ENCODE measurements at places on chromosomes 2 and 18.

- DNase-seq: no peak
Measured at GRCh38 chr2:200786826-200787225, 24.9 kb upstream of the BZW1 start.

DNA sequence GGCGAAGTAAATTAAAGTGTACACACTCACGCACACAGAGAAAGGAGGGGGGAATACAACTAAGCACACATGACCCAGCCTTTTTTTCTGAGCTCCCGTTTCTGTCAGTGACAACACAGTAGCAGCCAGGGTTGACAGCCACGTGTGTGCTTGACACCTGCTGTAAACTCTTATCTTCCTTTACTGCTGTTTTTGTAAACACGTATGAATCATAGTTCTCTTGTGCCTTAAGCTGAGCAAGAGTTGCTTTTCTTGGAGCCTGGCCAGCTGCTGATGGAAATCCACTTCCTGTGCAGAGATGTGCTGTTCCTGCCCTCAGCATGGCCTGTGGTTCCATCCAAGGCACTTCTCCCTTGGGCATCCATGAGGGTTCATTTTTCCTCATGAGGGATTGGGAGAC is 561.9 kb downstream of the GALR1 start:
- DNase-seq: no peak

DNA sequence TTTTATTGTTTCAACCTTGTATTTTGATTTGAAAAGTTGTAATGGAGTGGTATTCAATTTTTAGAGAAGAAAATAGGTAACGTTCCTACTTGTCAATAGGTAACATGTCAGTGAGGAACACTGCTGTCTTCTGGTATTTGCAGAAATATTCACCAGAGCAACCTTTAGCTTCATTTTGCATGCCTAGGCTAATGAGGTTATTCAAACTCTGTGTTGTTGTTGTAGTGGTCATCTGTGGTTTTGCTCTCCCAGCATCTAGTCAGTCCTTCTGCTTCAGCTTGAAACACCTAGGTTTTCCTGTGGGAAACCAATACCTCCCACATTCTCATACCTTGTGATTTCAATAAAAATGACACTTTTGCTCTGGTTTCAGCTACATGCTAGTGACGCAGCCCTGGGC is 98.4 kb downstream of the LYPD6 start:
- no peak for DNase-seq

DNA sequence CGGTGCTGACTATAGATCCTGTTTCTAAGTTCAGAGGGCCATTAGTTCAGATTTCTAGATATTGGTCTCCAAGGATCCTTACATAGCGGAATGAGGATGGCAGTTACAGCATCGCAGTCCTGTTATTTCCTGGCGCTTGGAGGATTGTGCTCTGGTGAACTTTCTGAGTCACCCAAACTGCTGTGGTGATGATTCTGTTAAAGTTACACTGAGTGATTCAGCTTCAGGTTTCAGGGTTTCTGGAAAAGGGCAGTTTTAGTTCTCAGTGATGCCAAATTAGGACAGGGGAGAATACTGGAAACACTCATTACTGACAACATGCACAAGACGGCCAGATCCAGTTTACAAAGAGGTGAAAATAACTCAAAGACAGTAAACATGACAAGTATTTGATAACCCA is 52.1 kb upstream of the ANKRD62 start:
- DNase-seq: no peak

- DNase-seq: no peak
Measured at GRCh38 chr2:28428486-28428885, 35.8 kb downstream of the FOSL2 start.

- DNase-seq: no peak
Measured at GRCh38 chr18:74194691-74195090, 46.4 kb downstream of the TIMM21 start.

DNA sequence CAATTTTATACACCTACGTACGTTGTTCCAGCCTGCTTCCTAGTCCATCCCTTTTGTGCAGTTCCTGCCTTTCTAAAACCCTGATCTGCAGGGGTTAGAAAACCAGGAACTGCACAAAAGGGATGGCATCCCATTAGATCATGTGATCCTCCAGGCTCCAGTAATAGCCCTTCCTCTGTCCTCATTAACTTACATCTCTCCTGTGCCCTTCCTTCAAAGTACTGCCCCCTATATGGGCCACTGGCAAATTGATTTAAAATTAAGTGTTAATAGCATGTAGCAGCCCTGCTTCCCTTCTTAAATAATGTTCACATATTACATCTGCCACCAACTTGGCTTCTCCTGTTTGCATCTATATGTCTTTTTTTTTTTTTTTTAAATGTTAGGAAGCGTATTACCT is 61.3 kb upstream of the NXPH2 start:
- DNase-seq: no peak

- no peak for DNase-seq
Measured at GRCh38 chr2:26585966-26586365, 55.2 kb downstream of the CIB4 start.

DNA sequence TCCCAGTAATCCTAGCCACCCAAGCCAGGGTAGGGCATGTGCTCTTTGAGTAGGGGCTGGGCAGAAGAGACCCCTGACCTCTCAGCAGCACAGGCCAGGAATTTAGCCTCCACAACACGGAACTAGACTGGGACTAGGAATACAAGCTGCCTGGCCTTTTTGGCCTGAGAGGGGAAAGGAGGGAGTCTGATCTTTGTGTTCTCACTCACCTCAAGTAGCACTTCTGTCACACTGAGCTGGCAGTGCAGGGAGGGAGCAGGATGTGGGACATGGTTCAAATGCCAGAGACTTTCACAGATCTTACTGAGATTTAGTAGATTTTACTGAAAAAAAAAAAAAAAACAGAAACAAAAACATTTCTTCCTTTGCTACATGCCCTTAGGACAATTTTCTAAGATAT is 395.2 kb downstream of the CMPK2 start:
- DNase-seq: no peak

DNA sequence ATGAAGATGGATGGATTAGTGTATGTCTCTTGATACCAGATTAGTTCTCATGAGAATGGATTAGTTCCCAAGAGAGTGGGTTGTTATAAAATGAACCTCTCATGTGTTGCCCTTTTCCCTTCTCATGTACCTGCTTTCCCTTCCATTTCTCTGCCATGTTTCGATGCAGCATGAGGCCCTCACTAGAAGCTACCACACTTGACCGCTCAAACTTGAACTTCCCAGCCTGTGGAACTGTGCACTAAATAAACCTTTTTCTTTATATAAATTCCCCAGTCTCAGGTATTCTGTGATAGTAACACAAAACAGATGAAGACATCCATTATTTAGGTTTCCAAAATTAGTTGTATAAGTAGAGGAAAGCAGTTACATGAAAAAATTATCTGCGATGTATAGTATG is 73.5 kb downstream of the BABAM2 start:
- DNase-seq: no peak

DNA sequence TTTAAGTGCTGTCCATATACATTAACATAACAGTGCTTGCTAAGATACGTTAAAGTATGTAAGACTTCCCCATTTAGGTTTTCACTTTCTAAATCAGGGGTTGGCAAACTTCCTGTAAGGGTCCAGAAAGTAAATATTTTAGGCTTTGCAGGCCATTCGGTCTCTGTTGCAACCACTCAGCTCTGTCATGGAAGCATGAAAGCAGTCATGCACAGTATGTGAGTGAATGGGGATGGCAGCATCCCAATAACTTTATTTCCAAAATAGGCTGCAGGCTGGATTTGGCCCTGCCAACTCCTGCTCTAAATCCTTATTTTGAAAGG is 128.7 kb downstream of the PLA2R1 start:
- no peak for DNase-seq

GRCh38 chr18:61924550-61924949 is 31.7 kb upstream of the RNF152 start:
- no peak for DNase-seq

- no peak for DNase-seq
Measured at GRCh38 chr2:181904022-181904632, 12.6 kb downstream of the ITPRID2 start.

GRCh38 chr2:128217671-128218070 is 101.0 kb downstream of the HS6ST1 start:
- no peak for DNase-seq

DNA sequence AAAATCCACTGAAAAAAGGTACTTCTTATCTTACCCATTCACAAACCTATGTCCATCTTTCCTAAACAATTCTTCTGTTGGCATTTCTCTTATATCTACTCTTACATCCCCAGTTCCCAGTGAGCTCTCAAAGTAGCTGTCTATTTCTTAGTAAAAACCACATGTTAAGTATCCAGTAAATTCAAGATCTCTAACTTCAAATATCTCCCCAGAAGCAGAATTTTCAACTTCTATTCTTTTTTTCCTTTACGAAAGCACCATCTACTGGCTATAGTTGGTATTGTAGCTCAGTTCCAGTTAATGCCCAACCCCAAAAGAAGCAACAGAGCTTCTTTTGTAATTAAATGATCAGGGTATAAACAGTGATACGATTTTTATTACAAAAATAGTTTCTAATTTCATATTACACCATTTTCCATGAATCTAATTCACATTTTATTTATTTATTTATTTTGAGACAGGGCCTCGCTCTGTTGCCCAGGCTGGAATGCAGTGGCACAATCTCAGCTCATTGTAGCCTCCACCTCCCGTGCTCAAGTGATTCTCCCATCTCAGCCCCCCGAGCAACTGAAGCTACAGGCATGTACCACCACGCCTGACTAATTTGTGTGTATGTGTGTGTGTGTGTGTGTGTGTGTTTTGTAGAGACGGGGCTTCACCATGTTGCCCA is 28.5 kb downstream of the HRH4 start:
- DNase-seq: no peak

DNA sequence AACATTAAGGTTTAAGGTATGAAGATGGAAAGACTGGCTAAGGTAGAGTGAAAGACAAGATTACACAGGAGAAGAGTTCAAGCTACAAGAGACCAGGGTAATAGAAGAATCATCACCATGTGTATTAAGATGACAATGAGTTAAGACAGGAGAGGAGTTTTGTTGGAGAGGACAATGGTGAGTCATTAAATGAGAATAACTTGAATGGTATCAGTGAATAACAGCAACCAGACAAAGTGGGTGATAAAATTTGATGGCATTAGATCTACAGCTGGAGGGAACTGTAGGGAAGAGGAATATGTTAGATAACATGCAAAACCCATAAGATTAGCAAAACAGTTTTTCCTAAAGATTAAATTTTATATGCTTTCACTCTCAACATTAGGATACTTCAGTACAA is 18.8 kb upstream of the ENOSF1 start:
- no peak for DNase-seq

DNA sequence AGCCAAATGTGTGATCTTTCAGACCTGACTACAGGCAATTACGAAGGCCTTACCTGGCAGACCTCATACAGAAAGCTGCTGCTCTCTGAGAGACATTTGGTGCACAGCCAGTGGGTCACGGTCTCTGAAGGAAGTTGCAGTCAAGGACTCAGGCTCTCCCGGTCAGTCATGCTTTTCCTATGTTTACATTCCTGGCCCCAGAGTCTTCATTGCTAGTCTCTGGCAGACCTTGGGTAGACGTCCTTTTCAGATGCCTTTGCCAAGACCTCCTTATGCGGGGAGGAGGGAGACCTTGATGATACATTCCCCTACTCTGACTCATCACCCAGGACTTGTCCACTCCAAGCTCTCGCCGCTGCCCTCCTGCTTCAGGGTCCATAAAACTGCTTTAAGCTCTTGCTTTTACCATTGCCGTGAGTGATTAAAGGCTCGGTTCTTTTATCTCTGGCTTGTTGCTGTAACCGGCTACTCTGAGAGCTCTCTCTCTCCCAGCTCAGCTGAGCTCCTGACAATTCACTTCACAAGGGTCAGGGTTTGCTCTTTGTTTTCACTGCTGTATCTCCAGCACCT is 62.0 kb upstream of the SLC35F5 start:
- DNase-seq: no peak

GRCh38 chr2:24432121-24432520 is 58.9 kb upstream of the NCOA1 start:
- no peak for DNase-seq

DNA sequence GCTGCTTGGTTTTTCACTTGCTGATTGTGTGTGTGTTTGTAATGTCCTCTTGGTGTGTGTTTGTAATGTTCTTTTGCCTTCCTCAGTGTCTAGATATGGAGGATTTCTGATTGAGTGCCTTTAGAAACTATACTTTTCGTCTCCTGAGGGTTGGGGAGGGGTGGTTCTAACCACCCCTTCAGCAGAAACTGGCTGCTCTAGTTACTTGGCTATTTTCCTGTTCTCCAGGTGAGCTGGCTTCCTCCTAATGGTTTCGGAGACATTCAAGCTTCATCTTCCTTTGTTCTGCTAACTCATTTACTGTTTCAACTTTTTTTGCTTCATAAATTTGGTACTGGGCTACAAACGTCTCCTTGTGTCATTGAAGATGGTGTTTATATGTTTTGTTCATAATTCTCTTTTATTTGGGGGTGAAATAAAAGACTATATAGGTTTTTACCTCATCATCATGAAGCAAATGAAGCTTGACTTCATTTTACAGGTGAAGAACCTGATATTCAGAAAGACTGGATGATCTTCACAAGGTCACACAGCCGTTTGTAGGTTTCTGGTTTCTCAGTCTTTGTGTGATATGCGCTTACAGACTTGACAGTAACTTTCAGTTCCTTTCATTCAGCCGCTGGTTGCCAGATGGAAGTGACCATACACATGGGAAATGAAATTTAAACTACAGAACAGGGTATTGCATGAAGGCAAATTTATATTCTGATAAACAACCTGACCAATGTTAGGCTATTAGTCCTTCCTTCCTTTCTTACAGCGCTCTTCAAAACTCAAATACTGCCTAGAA is 238.5 kb downstream of the GALR1 start:
- no peak for DNase-seq

DNA sequence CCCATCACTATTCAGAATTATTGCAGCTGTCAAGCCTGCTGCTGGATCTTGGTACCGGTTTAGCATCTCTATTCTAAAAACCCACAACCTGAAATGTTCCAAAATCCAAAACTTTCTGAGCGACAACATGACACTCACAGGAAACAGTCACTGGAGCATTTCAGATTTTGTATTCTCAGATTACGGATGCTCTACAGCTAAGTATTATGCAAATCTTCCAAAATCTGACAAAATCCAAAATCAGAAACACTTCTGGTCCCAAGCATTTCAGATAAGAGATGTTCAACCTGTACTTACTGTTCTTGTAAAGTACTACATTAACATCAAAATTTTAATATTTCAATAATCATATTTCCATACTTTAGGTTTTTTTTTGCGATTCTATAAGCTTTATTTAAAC is 12.4 kb downstream of the PDIA6 start:
- no peak for DNase-seq

GRCh38 chr2:46874236-46874929 is 41.2 kb downstream of the MCFD2 start:
- DNase-seq: no peak

DNA sequence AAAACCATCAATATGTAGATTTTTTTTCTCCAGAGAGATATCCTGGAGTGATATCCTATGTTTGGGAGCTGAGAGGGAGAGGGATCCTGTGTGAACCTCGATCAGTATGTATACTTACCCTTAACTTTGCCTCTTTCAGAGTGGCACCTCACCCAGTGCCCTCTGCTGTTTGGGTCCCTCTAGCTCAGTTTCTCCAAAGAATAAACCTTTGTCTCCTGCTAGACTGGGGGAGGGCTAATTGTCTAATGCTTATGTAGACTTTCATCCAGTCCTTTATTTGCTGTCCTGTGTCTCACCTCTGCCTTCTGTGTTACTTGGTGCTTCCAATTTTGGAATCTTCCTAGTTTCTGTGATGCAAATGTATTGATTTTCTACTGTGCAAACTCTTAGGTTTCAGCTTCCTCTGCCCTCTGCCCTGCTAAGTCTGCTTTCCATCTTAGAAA is 48.4 kb downstream of the MTX2 start:
- DNase-seq: no peak
